ENCODE measurements at places on chromosomes 2 and 18.
A peak's percentile ranks its signal among the peaks of the same experiment; 100 is the strongest.

DNA sequence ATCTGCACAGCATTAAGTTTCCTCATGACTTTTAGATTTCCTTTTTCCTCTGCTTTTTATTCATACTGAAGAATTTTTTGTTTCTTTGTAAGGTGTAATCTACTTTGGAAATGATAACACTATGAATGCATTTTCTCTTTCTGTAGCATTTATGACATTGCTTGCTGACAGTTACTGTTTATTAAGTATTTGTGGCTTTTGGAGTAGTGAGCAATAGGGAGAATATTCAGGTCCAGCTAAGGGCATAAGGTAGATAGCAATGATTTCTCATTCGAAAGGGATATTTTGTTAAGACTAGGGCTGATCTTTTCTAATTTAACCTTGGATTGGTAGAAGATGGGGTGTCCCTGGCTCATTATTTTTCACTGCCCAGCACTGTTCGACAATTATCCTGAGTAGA, 80.3 kb downstream of the XRCC5 start:
- DNase-seq, result no peak

GRCh38 chr2:240919161-240919781, 13.1 kb downstream of the CROCC2 start:
- DNase-seq, result no peak

DNA sequence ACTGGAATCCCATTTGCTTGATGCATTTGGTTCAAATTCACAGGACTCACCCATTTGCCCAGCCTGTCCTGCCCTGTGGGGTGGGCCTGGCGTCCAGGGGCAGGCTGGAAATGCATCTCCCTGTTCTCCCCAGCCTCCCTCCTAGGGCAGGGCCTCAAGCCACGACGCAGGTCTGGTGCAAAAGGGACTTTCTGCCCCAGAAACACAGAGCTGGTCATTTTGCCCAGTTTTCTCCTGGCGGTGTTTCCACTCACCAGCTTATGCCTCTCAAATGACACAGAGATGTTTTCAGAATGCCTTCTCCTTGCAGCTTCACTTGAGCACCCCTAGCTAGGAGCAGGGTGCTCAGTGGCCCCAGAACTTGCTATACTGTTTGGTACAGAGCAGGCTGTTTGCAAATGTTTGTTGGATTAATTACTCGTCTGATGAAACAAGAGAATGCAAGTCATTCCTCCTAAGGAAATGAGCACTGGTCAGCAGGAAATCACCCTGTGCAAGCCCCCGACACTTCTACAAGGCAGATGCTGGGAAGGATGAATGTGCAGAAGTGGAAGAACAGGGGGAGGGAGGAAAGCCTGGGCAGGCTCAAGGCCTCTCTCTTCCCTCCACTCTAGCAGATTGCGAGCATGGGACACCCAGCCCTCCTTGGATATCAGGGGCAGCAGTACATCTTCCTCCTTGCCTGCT, 164.3 kb upstream of the APCDD1 start:
- DNase-seq, result no peak

GRCh38 chr2:54176577-54176976, 61.2 kb downstream of the ACYP2 start:
- DNase-seq, result no peak

GRCh38 chr2:240461471-240462072, 26.1 kb downstream of the GPC1 start:
- no peak for DNase-seq

- DNase-seq, result peak; percentile 38
Measured at GRCh38 chr2:174577967-174578589, 19.5 kb downstream of the WIPF1 start.

DNA sequence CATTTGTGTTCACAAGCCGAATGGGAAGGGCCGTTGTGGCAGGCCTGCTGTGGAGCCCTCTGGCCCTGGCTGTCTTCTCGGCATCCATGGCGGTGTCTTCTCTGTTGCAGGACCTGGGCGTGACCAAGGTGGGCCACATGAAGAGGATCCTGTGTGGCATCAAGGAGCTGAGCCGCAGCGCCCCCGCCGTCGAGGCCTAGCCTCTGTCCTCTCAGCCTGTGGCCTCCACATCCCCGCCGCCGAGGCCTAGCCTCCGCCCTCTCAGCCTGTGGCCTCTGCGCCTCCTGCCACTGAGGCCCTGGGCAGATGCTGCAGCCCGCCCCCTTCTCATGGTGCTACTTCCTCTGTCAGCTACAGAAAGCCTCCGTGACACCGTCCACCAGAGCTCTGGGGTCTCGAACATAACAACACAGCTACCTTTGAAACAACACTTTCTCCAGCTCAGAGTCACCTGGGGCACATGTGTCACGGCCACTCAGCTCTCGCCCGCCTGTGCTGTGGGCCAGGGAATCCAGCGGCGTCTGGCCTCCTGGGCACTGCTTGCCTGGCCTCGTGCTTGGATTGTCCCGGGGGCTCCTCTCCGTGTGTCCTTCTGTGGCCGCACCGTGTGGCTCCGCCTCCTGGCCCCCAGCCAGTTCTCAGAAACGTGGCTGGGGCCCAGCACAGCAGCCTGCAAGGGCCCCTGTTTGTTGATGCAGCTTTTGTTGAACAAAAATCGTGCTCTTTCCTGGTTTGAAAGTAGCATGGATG, 97.1 kb downstream of the USP40 start:
- DNase-seq, result no peak

- DNase-seq, result no peak
Measured at GRCh38 chr18:43735570-43735969, 458.3 kb upstream of the SYT4 start.

DNA sequence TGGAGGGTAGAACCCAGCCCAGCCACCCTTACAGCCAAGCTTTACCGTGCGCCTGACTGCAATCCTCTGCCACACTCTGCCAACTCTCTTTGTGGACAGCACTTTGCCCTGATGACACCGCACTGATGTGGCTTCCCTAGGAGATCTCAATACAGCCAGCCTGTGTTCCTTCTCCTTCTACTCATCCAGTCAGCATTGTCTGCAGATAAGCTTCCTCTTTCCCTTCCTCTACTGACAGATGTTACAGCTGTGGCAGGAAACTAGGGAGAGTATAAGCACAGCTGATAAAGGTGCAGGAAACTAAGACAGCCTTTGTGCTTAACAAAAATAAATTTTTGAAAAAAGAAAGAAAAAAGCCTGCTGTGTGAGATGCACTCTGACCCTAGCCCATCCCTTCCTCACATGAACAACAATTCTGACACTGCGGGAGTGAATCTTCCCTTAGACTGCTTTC, 25.0 kb downstream of the CEP68 start:
- DNase-seq, result no peak

- no peak for DNase-seq
Measured at GRCh38 chr18:9095297-9096006, 7.0 kb upstream of the NDUFV2 start.

- no peak for DNase-seq
Measured at GRCh38 chr2:28523902-28524301, 28.0 kb downstream of the PLB1 start.

DNA sequence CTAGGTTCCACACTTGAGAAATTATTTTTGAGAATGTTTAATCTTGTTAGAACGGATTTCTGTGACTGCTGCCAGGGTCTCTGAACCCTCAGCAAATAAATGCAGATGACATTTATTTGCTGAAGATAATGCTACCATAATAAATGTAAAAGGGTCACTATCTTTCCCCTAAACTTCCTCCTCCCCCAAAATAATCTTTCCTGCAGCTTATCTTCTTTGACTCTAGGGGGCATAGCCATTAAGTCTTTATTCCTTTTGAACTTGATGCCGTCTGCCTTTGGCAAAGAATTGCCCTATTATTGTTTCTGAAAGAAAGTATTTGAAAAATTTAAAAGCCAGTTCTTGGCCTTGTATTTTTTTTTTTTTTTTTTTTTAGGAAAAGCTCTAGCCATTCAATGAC, 63.6 kb upstream of the ACSL3 start:
- no peak for DNase-seq

DNA sequence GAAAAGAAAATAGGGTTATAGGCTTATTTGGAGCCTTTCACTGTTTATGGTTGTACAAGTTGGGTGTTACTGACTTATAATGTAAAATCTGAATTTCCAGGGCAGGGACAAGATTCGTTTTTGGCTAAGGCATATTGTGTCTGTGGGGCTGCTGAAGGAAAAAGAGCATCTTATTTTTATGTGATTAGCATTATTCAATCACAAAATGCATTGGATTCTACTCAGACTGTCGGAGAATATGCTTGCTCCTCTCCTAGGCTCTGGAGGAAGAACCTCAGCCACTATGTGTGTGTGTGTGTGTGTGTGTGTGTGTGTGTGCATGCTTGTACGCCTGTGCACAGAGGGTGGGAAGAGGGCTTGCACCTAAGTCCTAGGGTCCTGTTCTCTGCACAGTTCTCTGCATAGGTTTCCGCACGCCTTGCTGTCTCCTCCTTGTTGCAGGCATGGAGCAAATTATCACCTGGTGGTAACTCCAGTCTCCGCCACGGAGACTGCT, 44.3 kb downstream of the AGAP1 start:
- DNase-seq, result no peak

GRCh38 chr2:6754419-6754818, 111.3 kb downstream of the CMPK2 start:
- DNase-seq, result no peak

DNA sequence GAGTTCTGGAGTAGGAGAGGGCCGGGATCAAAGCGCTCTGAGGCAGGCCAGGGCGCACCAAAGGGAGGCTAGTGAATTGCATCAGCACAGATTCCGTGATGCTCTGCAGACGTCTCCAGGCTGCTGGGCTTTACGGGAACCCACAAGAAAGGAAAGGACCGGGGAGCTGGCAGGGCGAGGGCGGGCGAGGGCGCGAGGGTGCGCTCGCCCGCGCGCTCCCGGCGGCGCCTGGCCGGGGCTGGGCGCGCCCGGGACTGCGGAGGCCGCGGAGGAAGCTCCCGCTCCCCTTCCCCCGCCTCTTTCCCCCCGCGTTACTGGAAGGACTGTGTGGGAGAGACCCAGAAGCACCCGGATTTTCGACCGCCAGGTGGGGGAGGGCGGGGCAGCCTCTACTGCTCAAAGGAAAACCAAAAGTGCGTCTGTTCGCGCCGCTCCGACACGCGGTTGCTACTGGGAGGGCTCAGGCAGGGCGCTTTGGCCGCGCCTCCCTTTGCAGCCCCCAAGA, 2.4 kb upstream of the FOSL2 start:
- DNase-seq, result peak; percentile 91

DNA sequence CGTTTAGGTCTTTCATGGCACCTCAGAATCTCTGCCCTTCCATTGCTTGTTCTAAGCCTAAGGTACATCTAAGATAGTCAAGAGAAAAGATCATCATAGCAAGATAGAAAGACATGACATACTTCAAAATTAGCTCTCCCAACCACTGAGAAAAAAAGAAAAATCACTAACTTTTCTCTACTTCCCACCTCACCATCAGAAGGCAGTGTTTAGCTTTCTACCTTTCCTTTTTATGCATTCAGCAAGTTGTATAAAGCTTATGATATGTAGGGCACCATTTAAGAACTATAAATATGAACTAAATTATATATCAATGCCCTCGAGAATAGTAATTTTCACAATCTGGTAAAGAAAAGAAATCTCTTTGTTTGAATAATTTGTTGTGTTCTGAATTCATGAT, 331.8 kb upstream of the VWC2L start:
- DNase-seq, result no peak

- DNase-seq, result no peak
Measured at GRCh38 chr18:2412281-2412680, 159.0 kb downstream of the METTL4 start.

GRCh38 chr2:159895258-159896065, 97.5 kb upstream of the CD302 start:
- no peak for DNase-seq

DNA sequence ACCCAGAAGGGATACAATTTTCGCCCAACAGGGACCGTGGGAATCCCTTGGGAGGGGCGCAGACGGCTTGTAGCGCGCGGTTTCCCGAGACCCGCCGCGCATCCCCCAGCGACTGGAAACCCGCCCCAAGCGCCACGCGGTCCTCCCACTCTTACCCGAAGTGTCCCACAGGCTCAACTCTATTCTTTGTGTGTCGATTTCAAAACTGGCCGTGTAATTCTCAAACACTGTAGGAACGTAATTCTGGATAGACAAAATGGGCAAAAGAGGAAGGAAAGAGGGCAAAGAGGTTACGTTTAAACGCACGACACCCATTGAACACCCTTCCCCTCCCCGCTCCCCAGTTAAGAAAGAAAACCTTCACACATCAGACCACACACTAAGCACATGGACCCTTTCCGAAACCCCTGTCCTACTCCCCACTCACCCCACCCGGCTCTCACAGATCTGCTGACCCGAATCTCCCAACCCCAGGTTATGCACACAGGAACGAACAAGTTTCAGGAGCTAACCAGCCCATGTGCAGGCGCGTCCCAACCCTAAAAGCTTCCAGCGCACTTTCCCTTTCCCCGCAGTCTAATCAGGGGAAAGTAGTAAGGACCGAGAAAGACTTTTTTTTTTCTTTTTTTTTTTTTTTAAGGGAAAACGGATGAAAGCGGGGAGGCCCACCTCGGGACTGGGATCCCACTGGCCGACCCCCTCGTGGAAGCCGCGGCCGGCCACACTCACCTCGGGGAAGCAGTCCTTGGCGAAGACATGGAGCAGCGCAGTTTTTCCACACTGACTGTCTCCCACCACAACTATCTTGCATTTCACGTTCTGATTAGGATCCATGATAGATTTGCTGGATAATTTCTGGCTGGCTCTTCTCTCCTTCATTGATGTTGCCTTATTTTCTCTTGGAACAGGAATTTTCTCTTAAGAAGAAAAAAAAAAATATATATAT, 655 bp downstream of the RND3 start:
- DNase-seq, result no peak

DNA sequence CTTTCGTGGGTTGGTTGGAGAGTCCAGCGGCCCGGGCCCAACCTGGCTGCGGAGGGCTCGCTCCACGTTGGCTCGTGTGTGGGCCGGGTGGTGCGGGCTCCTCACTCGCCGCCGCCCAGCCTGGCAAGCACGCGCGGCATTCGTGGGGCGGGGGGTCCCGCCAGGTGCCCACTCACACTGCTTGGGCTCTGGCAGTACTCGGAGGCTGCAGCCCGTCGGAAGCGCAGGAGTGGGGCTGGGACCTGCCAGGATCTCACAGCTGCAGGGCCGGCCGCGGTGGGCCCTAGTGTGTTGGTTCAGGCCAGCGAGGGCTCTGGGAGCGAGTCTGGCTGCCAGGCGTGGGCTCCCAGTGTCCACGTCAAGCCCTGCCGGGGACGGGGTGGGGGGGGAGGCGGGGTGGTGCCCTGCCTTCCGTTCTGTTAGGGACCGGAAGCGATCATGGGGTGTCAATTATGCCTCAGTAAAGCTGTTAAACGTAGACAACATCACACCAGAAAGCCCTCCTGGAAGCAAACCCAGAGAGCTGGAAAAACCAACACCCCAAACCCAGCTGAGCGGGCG, 1.0 kb upstream of the HS6ST1 start:
- DNase-seq, result no peak

All from activated T-cell treated with anti-CD3 and anti-CD28 coated beads for 4 hours (primary cell).